Activated CD4-positive, alpha-beta T cell treated with anti-CD3 and anti-CD28 coated beads, Interleukin-2, amount 50 U/mL, for 1 hour (primary cell): ENCODE measurements at places on chromosomes 12 and 14.

GRCh38 chr12:19739195-19739776 lies 300.0 kb downstream of the AEBP2 start:
- DNase-seq: peak; percentile 4

DNA sequence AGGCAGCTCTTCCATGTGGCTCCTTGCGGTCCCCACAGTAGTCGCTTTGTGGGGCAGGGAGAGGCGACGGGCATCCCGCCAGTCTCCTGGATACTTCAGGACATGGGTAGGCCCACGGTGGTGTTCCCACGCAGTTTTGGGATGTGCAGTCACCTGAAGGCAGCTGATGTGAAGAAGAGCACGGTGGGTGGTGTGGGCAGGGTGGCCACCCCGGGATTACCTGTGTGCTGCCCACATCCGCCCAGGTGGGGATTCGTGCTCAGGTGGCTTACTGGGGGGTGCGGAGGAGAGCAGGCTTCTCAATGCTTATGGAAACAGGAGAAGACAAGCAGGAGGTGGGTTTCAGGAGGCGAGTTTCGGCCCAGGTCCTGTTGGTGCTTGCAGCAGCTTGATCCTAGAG lies 28.4 kb upstream of the TDRD9 start:
- DNase-seq: no peak

DNA sequence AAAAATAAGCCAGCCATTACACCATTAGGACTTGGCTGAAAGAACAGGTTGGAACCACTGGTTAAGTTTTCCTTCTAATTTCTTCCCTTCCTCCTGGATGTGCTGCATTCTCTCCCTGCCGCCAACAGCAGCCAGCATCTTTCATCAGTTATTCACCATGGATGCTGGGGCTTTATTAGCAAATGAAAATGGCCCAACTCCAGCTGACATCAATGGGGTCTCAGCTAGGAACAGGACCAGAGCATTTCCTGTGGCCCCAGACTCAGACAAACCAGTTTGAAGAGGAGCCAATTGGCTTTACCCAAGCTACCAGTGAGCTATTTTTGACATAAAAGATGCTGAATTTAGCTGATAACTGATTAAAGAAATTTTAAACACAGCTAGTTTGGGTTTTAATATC lies 26.0 kb upstream of the TBX5 start:
- no peak for DNase-seq

DNA sequence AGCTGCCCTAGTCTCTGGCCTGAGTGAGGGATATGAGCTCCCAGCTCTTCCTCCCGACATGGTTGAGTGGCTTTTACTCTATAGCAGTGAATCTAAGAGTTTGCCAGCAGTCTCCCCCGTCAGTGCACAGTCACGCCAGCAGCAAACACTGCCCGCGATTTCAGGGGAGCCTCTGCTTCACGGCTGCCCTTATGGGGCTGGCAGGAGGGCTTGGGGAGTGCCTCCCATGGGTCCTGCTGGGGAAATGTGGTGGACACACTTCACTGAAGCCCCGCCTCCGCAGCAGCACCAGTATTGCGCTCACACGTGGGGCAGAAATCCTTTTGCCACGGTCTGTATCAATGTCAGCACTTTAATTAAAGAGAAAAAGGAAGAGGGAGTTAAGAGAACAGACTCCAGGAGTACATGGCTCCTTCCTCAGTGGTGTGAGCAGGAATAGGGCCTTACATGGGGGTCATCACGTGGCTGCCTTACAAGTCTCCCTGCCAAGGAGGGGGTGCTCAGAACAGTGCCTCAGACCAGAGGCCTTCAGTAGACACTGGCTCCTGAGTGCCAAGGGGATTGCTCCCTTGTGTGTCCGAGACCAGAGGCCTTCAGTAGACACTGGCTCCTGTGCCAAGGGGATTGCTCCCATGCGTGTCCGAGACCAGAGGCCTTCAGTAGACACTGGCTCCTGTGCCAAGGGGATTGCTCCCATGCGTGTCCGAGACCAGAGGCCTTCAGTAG lies 55.7 kb downstream of the SFSWAP start:
- no peak for DNase-seq

DNA sequence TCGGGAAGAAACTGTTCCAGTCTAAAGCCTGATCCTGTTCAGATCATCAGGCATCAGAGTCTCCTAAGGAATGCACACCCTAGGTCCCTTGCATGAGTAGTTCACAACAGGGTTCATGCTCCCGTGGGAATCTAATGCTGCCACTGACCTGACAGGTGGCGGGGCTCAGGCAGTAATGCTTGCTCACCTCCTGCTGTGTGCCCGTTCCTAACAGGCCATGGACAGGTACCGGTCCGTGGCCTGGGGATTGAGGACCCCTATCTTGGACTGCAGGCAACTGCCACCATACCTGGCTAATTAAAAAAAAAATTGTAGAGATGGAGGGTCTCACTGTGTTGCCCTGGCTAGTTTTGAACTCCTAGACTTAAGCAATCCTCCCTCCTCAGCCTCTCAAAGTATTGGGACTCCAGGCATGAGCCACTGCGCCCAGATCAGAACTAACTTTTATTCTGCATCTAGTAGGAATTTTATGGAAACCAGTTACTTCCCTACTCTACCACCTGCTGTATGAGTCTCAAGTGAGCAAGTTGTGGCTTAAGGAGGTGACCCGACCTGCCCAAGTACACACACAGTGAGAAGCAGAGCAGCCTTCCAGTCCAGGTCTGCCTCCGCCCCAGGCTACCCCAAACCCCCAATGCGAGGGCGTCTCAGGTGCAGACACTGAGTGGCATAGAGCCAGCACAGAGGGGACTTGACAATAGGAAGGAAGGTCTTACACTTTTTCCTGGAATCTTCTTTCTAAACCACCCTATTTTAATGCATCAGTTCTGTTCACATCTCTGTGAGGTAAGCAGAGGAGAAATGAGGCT lies 2.5 kb upstream of the PAPLN start:
- DNase-seq: no peak

GRCh38 chr14:93889739-93890483 lies 37.2 kb upstream of the FAM181A start:
- no peak for DNase-seq
